ENCODE measurements at places on chromosomes 1 and 21.

DNA sequence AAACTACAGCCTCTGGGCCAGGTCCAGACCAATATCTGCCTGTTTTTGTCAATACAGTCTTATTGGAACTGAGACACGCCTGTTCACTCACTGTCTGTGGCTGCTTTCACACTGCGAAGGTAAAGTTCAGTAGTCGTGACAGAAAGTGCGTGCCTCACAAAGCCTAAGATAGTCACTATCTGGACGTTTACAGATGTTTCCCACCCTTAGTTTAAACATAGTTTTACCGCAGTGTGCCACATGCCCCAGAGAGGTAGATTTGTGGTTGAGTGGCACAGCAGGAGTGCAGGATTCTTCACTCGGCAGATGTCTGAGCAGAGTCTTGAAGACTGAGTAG lies 61.9 kb downstream of the NFASC start:
- no peak for DNase-seq

- DNase-seq = no peak
Observed at GRCh38 chr1:29831500-29832117, 595.3 kb downstream of the PTPRU start.

DNA sequence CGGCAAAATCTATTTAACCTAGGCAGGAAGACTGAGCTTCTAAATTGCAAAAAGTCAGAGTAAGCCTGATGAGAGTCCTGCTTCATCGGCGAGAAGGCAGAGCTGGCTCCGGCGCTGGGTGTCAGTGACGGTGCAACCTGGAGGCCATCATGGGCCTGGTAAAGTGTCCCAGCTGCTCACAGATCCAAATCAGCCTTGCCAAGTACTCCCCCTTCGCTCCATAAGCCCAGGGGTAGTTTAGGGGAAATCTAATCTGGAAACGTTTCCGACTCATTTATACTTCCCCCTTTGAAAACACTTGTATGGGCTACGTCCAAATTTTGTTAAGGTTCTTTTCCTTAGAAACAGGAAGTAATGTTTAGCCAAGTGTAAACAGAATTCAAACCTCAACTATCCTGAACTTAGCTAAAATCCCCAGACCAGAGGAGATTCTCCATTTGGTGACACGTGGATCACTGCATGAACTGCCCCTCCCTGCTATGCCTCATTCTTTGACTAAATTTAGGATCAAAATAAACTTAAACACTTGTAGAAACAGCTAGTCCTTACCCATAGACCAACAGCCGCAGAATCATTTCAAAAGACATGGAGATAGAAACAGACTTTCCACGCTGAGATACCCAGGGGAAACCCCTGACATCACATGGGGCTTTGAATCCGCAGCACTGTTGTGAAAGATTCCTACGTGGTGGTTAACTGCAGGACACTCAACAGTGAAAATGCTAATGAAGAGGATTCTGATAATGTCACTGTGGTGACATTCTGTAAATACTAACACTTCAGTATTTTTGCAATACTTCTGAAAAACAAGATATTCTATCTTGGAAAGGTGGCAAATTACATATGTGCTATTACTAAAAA lies 172.7 kb downstream of the TGFBR3 start:
- no peak for DNase-seq

- DNase-seq = no peak
Observed at GRCh38 chr1:76955652-76956051, 88.4 kb downstream of the ST6GALNAC5 start.
